ENCODE measurements at places on chromosomes 7 and 10. TPM values are rescaled to one million over a fixed set of nuclear protein-coding genes. Genes with fewer than 3 reads are reported as not detected.
A peak's percentile ranks its signal among the peaks of the same experiment; 100 is the strongest.

The SLC13A1 gene
- total RNA-seq, result not detected

The THNSL1 gene
- 6.3 TPM for total RNA-seq

DNA sequence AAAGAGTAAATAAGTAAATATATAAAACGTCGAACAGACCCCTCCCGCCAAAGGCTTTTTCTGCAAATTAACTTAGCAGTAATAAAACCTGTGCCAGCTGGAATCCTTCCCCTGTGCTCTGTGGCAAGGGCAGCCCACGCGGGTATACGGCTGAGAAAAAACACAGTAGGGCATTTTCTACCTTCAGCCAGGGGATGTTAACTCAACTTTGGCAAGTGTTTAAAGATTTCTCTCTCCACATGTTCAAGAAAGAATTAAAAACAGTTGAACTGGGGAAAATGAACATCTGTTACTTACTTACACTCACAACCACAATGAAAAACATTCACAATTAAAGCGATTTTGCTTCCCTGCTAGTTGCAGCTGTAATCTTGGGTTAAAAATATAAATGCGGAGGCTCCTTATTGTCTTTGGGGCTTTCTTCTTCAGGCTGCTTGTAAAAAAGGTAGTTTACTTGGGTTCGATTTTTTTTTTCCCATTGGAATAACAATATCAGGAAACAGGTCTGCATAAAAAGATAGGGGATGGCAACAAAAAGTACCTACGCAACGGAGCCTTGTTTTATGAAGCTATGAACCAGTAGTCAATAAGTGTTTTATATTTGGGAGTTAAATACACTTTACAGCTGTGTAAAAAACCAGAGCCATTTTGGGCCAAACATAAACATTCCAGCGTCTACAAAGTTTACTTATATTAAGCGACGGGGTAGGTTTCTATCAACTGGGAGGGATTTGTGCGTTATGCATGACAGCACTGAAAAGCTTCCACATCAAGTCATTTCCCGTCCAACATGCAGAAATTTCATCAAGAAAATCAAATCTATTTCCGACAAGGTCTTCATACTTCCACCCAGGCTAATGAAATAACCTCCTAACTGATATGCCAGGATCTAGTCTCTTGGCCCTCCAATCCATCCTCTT, 132.7 kb downstream of the TAX1BP1 start:
- no peak overlapping the region for H3K27ac ChIP-seq
- no peak for DNase-seq
- no peaks in the 10 kb centered on the region for H3K4me1 ChIP-seq
- no peak overlapping the region for H3K4me3 ChIP-seq
- H3K27me3 ChIP-seq, result no peaks in the 10 kb centered on the region

- H3K36me3 ChIP-seq, result no peaks in the 10 kb centered on the region
- no peaks in the 10 kb centered on the region for H3K27me3 ChIP-seq
- H3K27ac ChIP-seq, result no peak overlapping the region
- DNase-seq, result no peak
- no peak overlapping the region for H3K4me3 ChIP-seq
Measured at GRCh38 chr10:88309365-88309764, 273.8 kb downstream of the RNLS start.

DNA sequence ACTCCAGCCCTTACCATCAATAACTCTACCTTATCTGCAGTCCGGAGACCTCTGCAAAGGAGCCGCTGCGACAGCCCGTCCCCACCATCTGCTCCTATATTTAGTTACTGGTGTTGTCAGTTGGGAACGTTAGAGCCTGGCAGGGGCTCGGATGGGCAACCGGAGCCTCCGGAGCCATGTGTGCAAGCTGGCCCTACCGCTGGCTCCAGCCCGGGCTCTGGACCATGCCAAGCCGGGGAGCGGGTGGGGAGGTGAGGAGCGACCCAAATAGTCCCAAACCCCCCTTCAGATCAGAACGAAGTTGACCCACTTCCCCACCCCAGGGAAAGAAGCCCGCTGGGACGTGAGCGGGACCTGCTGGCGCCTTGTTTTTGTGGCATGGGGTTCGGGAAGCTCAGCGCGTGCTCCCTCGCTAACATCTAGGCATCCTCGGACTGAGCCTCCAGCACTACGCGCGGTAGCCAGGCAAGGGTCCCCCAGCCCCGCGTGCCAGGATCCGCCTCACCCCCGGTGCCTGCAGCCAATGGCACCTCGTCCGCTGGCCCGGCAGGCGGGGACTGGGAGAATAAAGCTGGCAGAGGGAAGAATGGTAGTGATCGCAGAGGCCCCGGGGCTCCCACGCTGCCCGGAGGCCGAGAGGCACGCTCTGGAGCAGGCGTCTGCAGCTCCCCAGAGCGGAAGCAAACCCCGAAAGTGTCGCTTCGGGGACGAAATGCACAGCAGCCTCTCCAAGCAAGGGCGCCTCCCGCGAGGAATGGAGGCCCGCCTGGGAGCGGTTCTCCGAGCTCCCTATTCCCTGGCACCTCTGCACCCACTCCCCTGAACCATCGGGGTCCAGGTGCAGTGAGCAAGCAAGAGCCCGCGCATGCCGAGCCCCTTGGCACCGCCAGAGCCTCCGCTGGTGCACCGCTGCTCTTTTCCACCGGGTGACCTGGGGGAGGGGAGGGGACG, 679 bp downstream of the LRRC20 start:
- no peaks in the 10 kb centered on the region for H3K27me3 ChIP-seq
- peak overlapping the region; percentile 73 for H3K4me3 ChIP-seq
- H3K4me1 ChIP-seq, result peaks cover 38% of the 10 kb centered on the region
- peak overlapping the region; percentile 61 for H3K27ac ChIP-seq

DNA sequence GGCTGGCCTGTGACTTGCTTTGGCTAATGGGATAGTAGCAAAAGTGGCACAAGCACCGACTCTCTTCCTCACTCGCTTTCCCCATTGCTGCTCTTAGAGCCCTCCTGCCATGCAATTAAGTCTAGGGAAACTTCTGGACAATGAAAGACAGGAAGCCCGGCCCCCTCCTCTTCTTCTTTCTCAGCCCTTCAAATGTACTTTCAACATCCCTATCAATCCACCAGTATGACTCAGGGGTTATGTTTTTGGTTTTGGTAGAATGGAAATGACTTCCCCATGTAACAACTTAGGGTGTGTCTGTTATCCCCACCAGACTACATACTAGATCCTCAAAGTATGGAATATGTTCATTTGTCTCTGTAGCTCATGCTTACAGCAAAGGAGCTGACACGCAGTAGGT, 139.0 kb upstream of the GDF10 start:
- H3K36me3 ChIP-seq, result no peaks in the 10 kb centered on the region
- H3K27me3 ChIP-seq, result no peaks in the 10 kb centered on the region
- H3K4me1 ChIP-seq, result no peaks in the 10 kb centered on the region
- no peak overlapping the region for H3K4me3 ChIP-seq

DNA sequence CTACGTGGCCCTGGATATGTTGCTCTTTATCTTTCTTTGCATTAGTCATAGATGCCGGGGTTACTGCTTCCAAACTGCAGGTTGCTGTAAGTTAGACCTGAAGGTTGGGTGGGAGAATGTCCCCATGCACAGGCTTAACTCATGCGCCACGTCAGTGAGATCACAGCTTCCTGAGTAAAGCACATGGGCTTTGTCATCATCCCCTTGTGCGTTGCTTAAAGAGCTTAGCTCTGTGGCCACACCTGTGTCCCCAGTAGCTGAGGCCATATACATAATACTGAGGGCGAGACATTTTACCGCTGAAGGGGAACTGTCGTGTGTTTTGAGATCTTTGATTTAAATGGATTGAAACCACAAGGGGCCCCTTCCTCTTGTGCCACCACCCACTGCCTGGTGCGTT, 45.8 kb upstream of the BTBD16 start:
- no peak overlapping the region for H3K4me3 ChIP-seq
- H3K4me1 ChIP-seq, result no peaks in the 10 kb centered on the region
- H3K36me3 ChIP-seq, result peaks cover 5% of the 10 kb centered on the region
- H3K27me3 ChIP-seq, result no peaks in the 10 kb centered on the region
- no peak for DNase-seq
- no peak overlapping the region for H3K27ac ChIP-seq

DNA sequence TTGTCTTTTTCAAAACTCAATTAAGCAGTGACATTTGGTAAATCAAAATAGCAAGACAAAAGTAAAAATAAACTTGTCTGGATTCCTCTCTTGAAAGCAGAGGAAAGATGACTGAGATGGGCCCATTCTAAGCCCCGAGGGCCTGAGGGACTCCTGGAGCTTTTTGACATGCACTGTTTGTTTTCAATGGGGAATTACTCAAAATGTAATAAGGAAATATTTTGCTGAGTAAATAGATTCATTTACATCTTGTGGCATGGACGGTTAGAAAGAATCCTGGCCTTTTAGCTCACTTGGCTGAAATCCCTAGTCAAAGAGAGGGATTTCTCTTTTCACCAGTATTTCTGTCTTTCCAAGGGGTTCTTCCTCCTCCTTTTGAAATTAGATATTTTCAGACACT, 108.0 kb downstream of the MKX start:
- DNase-seq, result no peak
- H3K27ac ChIP-seq, result no peak overlapping the region
- no peaks in the 10 kb centered on the region for H3K36me3 ChIP-seq

DNA sequence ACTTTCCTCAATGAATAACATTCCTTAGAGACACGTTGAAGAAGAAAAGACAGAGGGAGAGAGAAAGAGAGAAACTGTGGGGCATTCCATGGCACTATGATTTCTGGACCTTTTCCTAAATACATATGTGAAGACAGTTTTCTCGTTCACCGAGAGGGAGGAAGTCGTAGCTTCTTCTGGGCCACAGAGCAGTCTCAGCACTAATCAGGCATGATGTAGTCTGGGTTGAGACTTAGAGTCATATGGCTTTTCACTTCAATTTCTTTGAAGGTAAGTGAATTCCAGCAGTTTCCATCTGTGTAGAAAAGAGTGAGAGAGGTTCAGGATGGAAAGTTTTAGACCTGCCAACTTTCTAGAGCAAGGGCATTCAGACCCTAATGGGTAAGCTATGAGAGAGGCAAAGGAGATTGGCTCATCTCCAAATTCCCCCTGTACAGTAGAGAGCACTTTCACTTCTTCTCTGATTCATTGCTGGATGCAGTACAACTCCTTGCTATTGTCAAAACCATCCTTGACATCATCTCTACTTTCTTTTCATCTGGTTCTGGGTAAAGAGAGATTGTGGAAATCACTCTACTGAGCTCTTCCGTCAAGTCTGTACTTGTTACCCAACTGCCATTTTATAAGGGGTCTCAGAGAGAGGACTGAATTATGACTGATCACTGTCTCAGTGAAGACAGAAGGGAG, 31.5 kb upstream of the OR9A4 start:
- no peak for DNase-seq
- no peaks in the 10 kb centered on the region for H3K4me1 ChIP-seq
- no peak overlapping the region for H3K4me3 ChIP-seq
- H3K36me3 ChIP-seq, result no peaks in the 10 kb centered on the region
- H3K27ac ChIP-seq, result no peak overlapping the region

GRCh38 chr10:3195726-3196125, 23.1 kb upstream of the PITRM1 start:
- no peak overlapping the region for H3K4me3 ChIP-seq
- H3K36me3 ChIP-seq, result no peaks in the 10 kb centered on the region
- DNase-seq, result no peak
- H3K27ac ChIP-seq, result no peak overlapping the region

GRCh38 chr7:119413314-119413805, 859.6 kb upstream of the KCND2 start:
- H3K4me3 ChIP-seq, result no peak overlapping the region
- H3K27me3 ChIP-seq, result no peaks in the 10 kb centered on the region
- no peak overlapping the region for H3K27ac ChIP-seq
- no peaks in the 10 kb centered on the region for H3K4me1 ChIP-seq
- no peaks in the 10 kb centered on the region for H3K36me3 ChIP-seq

- no peak overlapping the region for H3K4me3 ChIP-seq
- peak overlapping the region; percentile 48 for H3K27ac ChIP-seq
- no peaks in the 10 kb centered on the region for H3K36me3 ChIP-seq
Measured at GRCh38 chr10:17386616-17387075, 67.7 kb downstream of the ST8SIA6 start.

DNA sequence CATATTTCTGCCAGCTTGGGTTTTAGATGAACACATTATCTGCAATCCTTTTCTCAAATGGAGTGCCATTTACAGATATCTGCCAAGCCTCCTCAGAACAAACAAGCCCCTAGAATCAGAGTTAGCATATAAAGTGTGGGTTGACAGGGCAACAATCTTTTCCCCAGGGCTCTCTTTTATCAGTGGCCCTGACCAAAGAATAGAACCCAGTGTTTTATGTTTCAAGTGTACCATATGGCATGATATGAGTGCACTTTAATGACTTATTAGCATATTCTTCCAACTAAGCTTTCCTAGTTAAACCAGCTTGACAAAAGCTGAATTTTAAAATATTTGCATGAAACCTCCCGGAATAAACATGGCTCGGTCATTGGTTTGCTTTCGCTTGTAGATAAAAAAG, 57.3 kb downstream of the EVX1 start:
- H3K27ac ChIP-seq, result no peak overlapping the region
- DNase-seq, result no peak
- no peak overlapping the region for H3K4me3 ChIP-seq
- H3K36me3 ChIP-seq, result no peaks in the 10 kb centered on the region
- no peaks in the 10 kb centered on the region for H3K4me1 ChIP-seq

DNA sequence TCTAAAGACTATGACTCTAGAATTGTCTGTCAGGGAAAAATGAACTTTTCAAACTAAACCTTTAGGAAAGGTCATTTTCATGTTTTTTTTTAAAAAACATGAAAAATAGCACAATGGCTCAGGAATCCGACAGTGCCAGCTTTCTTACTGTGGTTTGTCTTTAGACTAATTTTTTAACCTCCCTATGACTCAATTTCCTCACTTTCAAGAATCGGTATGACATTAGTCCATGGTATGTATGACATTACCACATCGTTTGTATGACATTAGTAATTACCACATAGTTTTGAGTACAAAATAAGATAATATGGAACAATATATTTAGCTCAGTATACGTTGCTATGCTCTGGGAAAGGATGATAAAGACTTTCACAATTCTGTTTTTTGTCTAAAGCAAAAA, 383.2 kb downstream of the PTPRN2 start:
- no peak overlapping the region for H3K4me3 ChIP-seq
- H3K36me3 ChIP-seq, result no peaks in the 10 kb centered on the region
- H3K4me1 ChIP-seq, result no peaks in the 10 kb centered on the region
- DNase-seq, result no peak
- no peak overlapping the region for H3K27ac ChIP-seq
- no peaks in the 10 kb centered on the region for H3K27me3 ChIP-seq

Data from Caco-2 (cell line).